ENCODE measurements at places on chromosomes 12 and 14. TPM values are rescaled to one million over a fixed set of nuclear protein-coding genes. Genes with fewer than 3 reads are reported as not detected.

TDRD9 gene
- total RNA-seq = 2.5 TPM

SPRYD3 gene
- total RNA-seq = 43.3 TPM

DNAI7 gene
- 0.28 TPM for total RNA-seq

PRB2 gene
- not detected for total RNA-seq

SLC5A8 gene
- total RNA-seq = not detected

RNU6-8 gene
- total RNA-seq = not detected

GPRC5A gene
- 18.6 TPM for total RNA-seq

TAS2R8 gene
- total RNA-seq = not detected

TRIP11 gene
- 45.1 TPM for total RNA-seq

PLEKHH1 gene
- total RNA-seq = 0.56 TPM

BIN2 gene
- not detected for total RNA-seq

LTBP2 gene
- 156 TPM for total RNA-seq

OAS1 gene
- total RNA-seq = 2.8 TPM

CIT gene
- 3.9 TPM for total RNA-seq

CPNE6 gene
- not detected for total RNA-seq

NPFF gene
- not detected for total RNA-seq

RNASE3 gene
- not detected for total RNA-seq

SLC17A8 gene
- not detected for total RNA-seq

KRT6C gene
- total RNA-seq = not detected

SARNP gene
- total RNA-seq = 103 TPM

OR6C2 gene
- total RNA-seq = not detected

MDGA2 gene
- total RNA-seq = under 0.01 TPM

AGAP2 gene
- total RNA-seq = 0.28 TPM

KRT78 gene
- not detected for total RNA-seq

CLEC1B gene
- total RNA-seq = not detected

MYO1H gene
- total RNA-seq = not detected

AVPR1A gene
- 0.56 TPM for total RNA-seq

All from regular cardiac myocyte (primary cell).